Brain pericyte (primary cell): ENCODE measurements at places on chromosomes 1 and 21.

DNA sequence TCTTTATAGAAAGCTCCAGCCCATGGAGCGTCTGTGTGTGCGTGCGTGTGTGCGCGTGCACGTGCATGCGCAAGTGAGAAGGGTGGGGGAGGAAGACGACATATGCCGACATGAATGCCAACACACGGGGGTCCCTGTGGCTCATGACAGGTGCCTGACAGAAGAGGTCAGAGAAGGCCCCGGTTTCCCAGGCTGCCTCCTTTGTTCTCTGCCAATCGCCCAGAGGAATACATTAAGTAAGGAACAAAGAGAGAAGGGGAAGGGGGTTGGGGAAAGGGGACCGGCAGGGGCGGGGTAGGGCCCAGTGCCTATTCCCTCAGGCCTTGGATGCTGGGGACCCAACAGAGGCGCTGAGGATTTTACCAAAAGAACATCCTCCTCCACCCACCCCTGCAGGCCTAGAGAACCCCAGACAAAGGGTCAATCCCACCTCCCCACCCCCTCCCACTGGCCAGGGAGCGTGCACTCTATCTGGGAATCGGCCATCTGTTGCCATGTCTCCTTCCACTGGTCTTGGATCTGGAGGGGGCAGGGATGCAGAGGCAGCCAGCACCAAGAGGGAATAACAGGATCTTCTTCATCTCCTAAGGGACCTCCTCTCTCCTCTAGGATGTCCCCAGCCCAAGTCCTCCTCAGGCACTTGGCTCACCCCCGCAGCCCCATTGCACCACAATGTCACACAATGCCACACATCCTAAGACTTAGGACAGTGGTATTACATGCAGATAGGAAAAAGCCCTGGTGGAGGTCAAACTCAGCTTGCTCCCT lies 39.4 kb downstream of the PIK3C2B start:
- DNase-seq = no peak

DNA sequence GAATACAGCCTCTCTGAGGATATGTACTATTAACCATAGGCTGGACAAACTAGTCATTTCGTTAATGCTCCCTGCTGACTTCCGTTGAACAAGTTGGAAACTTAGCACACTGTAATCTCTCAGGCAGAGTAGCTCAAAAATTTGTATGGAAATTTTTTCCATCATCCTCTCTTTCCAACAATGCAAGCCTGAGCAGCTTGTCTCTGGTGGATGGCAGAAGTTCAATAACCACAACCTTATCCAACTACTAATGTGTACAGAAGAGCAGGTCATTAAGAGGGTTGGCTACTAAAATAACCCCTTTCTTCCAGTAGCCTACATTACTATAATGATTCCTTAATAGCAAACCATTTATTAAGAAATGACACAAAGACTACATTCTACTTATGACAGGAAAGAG lies 262.3 kb downstream of the NFIA start:
- DNase-seq = no peak

GRCh38 chr1:162550925-162551324 lies 10.6 kb upstream of the UAP1 start:
- DNase-seq = no peak

DNA sequence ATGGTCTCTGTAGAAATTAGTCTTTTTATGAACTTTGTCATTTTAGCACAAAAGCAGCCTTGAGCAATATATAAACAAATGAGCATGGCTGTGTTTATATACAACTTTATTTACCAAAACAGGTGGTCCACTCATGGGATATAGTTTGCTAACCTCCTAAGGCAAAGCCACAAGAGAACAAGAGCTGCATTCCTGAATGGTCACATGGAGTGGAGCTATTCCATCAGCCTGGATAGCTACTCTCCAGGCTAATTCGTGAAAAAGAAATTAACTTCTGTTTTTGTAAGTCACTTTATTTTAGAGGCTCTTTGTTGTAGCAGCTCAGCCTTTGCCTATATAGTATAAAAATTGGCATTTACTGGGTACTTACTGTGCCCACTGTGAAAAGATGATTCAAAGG lies 163.3 kb upstream of the FAM78B start:
- no peak for DNase-seq

GRCh38 chr1:50272912-50273311 lies 150.3 kb downstream of the DMRTA2 start:
- DNase-seq = no peak

- DNase-seq = no peak
Observed at GRCh38 chr1:225774281-225775147, 3.1 kb upstream of the SRP9 start.

DNA sequence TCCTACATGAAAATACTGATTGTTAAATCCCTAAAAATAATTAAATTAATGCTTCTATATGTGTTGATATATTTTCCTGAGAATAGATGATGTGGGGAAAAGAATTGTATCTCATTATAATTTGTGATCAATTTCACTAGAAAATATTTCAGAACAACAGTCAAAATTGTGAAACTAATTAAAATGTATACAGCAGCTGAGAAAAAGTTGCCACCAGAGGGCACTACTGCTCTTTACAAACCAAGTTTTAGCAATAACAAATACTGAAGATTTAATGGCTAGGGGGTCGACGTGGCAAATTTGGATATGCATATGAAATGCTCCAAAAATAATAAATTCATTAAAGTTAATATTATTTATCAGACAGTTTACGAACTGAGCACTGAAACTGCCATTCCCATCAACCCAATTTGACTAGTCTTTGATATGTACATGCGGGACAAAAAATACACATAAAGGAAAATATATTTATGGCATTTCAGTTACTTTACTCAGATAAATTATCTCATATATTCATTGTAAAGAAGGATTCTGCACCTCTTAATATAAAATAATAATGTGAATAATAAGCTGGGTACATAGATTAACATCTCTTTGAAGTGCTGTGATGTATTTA lies 96.3 kb upstream of the TMPRSS15 start:
- no peak for DNase-seq

DNA sequence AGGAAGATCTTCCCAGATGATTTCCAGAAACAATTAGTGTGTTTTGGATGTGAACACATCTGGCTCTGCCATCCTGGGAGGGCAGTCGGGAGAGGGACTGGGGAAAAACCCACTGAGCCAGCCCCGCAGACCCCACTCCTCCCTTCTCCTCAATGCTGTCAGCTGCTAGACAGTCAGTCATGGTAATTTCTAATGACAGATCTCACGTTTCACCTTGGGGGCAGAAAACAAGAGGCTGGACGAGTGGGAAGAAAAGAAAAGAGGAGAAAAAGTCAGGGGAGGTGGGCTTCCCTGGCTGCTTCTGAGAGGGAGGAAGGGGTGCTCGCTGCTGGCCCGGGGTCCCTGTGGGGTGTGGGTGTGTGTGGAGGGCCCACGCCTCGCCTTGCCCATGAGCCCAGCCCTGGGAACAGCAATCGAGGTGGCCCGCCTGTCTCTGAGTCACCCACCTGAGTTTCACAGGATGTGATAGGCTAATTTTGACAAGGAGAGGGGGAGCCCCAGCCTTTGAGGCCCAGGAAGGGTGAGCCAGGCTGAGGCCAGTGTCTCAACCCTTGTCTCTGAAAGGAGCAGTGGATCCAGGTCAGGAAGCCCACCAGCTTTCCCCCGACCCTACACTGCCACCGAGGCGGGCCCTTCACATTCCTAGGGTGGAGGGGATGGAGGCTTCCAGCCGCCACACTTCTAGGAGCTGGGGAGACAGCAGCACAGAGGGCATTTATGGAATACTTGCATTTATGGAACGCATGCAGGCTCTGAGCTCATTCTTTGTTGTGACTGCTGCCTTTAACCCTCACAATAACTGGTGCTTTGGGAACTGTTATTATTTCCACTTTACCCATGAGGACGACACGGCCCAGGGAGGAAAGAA lies 49.1 kb upstream of the IFNLR1 start:
- DNase-seq = no peak

DNA sequence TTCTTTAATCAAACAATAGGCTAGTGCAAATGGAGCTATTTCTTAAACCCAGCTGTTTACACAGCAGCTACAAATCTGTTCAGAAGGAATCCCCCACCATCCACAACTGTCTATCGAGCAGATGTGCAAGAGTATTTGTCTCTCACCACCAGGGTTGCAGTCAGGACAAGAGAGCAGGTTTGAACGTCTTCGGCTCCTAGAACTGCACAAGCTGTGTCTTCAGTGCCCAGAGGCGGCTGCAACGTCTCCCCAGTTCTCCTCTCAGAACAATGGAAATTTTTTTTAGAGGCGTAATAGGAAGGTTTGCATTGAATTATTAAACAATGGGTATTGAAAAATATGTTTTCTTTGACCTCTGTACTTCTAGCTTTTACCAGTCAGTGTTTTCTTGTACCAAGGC lies 7.3 kb downstream of the OVAAL start:
- DNase-seq = no peak

GRCh38 chr1:160216301-160216700 lies 11.1 kb downstream of the PEA15 start:
- no peak for DNase-seq

DNA sequence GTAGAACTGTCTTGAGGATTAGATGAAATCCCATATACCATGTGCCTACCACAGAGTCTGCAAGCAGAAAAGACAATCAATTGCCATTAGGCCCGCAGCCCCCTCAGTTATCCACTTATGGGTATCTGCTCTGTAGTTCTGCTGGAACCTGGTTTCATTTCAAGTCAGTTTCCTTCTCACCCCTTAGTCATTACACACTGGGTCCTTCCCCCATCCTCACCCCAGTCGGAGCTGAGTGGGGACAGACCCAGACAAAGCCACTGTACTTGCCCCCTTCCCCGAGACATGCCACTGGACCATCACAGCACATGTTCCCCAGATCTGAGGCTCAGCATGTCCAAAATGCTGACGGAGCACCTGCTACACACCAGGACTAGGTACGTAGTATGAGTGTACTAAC lies 21.2 kb downstream of the PGLYRP3 start:
- DNase-seq = no peak

- no peak for DNase-seq
Observed at GRCh38 chr1:178713259-178713658, 11.8 kb upstream of the RALGPS2 start.

DNA sequence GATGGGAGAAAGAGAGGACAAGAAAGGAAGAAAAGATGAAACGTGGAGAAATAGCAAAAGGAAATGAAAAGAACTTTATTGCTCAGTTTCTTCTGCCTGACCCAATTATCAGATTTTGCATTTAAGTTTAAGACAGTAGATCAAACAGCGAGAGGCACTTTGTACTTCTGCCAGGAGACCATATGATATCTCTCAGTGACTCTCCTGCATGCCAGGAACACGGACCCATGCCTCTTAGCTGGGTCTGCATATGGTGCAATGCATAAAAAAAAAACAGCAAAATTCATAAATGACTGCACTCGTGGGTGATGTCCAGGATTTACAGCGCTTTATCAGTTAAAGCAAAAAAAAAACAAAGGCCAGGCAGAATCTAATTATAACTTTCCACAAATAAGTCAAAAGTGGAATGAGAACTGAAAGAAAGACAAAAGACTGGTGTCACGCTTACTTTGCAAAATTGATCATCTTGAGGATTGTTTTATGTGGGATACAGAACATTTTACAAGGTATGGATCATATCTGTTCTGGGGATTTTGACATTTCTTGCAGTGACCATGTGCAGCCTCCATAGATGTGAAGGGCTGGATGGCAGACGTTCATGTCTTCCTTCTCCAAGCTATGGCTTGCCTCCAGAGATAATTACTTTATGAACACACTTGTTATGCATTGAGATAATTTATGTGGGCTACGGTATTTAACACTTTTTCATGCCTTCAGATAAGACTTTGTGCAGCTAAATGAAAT lies 79.5 kb downstream of the RUNX1 start:
- no peak for DNase-seq

DNA sequence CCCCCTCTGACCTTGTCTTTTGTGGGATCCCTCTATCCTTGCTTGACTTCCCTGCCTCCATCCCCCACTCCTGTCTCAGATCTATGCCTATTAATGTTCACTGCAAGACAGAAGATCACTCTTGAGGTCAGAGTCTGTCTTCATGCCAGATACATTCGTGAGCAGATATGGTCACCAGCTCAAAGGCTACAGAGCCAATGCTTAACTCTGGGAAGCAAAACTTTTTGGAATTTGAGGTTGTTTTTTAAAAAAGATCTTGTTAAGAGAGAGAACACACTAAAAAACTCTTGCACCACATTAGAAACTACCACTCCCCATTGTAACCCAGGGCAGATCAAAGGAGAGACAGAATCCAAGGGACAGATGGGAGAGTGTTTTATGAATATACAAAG lies 17.1 kb upstream of the A3GALT2 start:
- no peak for DNase-seq

- no peak for DNase-seq
Observed at GRCh38 chr1:231949277-231950091, 322.9 kb downstream of the DISC1 start.

DNA sequence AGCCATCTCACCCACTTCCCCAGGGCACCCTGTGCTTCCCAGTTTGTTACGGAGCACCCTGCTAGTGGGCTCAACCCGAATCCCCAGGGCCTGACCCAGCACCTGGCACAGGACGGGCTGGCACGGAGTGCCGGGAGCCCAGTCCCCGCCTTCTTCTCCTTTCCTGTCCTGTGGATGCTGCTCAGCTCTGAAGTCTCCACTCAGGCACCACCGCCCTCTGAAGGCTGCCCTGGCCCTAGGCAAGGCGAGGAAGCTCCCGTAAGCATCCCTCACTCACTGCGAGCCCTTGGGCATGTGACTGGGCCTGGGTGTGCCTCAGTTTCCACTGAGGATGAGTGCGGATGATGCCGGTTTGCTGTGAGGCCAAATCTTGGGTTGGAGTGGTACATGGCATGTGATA lies 21.8 kb downstream of the SLC1A7 start:
- DNase-seq = no peak

DNA sequence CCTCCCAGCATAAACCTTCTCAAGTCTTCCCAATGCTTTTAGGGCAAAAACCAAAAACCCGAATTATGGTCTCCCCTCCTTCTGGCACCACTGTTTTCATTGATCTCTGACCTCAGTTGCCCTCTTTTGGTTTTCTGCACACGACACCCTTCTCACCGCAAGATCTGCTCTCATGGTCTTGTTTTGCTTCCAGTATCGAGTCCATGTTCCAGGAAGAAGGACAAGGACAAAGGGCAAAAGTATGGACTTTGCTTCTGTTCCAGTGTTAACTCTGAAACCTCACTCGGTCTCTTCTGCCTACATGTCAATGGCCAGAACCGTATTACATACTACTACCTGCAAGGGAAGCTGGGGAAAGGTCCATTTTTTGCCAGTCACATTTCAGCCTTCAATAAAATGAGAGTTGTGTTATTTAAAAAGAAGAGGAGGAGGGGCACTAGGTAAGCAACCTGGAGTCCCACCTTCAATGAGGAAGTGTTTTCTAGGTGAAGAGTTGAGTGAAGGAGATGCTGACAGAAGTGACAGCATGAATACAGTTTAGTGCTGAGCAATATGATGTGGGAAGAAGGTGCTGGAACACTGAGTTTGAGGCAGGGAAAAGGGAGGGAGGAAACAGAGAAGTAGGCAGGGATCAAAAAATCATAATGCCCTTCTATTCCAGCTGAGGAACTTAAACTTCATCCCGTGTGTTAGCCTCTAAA lies 183.4 kb downstream of the FGGY start:
- DNase-seq = no peak

DNA sequence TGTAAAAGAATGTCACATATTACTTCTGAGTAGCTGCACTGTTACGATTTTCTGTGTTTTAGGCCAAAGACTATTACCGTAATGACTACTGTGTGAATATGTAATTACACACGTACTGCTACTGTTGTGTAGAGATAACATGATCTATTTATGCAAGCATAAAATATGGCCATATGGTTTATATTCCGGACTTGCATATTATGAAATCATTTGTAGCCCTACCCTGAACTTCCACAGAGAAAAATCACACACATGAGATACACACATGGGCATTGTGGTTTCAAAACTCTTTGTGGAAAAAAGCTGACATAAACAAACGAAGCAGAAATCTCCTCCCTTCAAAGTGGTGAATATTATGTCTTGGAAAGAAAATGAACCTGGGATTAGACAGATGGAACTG lies 373.0 kb upstream of the ADAMTS5 start:
- no peak for DNase-seq
